Breast epithelium (tissue), 4 donors: ENCODE measurements at places on chromosomes 12 and 14. TPM values are rescaled to one million over a fixed set of nuclear protein-coding genes. Genes with fewer than 3 reads are reported as not detected.

MAPK1IP1L gene
- 60.4 TPM for total RNA-seq

MMP17 gene
- total RNA-seq: 2.9 TPM

OVCH1 gene
- total RNA-seq: 0.44 TPM

TNS2 gene
- total RNA-seq: 65.4 TPM

DNA sequence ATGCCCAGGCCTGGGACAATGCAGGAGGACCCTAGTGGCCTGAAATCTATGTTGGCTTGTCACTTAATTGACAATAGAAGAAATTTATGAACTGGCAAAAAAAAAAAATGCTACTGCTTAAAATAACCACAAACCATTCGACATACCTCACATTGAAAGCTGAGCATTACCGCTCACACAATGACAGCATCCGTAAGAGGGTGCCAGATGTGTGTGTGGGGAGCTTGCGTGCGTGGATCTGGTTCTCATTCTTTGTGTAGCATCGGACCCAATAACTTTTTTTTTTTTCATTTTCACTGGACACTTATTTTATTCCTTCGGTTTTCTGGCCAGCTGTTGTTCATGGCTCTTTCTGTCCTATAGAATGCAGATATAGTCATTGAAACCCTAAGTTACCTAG, 216.7 kb downstream of the VRK1 start:
- no peak for DNase-seq

GRCh38 chr12:89948271-89949175, 239.9 kb upstream of the ATP2B1 start:
- no peak for DNase-seq

GRCh38 chr14:31400031-31400638, 20.2 kb downstream of the HEATR5A start:
- no peak for DNase-seq

DNA sequence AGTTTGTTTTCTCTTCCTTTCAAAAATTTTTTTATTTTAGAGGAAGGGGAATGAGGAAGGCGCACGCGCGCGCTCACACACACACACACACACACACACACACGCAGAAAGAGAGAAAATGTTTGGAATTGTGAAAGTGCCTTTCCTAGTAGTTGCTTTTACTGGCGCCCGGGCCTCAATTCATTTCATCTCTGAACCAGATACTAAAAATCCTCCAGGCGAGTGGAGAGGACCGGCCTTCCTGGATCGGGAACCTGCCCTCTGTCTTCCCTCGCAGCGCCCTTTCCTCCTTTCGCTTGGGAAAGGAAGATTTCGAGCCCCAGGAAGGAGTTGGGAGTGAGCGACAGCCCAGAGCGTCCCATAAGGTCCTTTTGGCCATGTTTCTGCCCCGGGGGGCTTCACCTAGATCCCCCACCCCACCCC, 7.8 kb upstream of the TBX3 start:
- DNase-seq: no peak

DNA sequence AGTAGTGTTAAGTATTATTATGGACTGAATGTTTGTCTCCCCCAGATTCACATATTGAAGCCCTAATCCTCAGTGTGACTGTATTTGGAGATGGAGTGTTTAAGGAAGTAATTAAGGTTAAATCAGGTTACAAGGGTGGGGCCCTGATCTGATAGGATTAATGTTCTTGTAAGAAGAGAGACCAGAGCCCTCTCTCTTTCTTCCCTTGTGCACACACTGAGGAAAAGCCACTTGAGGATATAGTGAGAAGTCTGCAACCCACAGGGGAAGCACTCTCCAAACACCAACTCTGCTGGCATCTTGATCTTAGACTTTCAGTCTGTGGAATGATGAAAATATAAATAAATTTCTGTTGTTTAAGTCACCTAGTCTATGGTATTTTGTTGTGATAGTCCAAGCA, 2.2 kb upstream of the KLRG1 start:
- no peak for DNase-seq

DNA sequence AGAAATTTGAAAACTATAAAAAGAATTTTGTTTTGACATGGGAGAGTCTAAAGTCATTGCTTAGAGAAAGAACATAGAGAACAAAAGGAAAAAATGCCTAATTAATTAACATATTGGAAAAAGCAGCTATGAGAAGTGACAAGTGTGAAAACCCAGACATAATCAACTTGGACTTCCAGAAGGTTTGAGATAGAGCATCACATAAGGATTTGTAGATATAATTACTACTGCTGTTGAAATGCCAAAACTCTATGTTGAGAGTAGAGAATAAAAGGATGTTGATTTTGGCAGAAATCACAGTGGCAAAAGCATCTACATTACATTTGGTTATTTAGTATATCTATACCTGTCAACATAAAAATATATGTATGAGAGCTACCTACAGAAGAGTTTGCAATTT, 135.1 kb downstream of the SLC41A2 start:
- DNase-seq: no peak

- no peak for DNase-seq
Measured at GRCh38 chr12:108295641-108296040, 43.5 kb downstream of the CMKLR1 start.

DNA sequence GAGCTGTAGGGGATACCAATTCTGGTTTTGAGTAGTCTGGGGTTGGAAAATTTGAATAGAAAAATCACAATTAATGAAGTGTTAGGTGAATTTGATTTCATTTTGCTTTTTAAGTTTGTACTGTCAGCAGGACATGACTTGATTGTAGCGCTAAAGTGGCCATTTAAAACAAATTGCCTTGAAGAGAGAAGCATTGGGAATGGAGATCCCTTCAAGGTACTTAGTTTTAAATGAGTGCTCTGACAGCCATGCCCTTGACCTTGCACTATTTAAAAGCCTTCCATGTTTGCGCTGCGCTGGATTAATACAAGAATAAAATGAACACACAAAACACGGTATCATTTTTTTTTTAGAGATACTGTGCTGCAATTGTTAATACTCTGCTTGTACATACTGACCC, 345.9 kb downstream of the NAV3 start:
- no peak for DNase-seq

DNA sequence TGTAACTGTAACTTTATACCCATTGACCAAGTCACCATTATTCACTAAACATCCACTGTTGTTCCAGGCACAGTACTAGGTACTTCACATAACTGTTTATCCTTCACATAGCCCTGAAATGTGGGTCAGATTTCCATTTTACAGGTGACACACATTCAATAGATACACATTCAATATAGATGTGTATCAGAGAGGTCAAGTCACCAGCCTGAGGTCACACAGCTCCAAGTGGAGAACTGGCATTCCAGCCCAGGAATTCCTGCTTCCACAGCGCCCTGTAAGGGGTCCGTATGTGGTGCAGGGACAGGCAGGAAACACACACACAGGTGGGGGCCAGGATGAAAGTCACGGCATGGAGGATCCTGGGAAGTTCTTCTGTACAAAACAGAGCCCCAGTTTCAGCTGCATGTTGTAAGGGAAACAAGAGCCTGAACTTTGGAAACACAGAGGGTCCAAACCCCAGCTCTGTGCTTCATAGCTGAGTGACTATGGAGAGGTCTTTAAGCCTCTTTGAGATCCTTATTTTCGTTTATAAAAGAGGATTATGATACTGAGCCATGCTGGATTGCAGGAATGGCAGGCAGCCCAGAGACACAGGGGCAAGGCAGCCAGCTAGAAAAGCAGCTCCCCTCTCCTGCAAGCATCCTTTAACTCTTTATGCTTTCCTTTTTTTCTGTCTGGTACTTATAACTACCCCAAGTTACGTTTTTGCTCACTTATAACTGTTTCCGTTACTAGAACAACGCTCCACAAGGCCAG, 50.3 kb upstream of the DICER1 start:
- DNase-seq: no peak
